Gastrocnemius medialis (tissue), 4 donors: ENCODE measurements at places on chromosomes 16 and 17.

DNA sequence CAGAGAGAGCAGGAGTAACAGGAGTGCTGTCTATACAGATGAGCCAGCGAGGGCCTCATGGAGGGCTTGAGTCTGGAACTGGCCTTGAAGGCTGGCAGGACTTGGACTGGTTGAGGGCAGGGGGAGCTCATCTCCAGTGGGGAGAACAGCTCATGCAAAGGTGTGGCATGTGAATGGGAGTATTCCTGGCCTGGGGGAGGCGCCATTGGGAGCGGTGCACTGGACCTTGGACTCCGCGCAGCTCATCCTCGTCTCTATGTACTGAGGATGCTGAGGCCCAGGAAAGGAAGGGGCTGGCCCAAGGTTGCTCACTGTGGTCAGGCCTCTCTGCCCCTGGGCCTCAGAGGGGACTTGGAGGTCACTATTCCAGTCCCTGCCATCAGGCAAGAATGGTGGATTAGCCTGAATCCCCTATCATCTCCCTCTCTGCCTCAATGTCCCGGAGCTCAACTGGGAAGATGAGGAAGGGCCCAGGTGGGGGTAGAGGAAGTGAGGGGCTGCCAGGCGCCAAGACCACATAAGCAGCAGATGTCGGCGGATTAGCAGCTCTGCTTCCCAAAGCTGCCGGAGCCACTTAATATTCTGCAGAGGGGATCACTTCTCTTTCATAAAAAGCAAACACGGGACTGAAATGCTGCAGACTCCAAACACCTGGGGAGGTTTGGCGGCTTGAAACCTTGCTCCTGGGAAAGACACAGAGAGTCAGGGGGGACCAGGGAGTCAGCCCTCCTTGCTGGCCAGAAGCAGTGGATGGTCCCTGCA lies 88.9 kb downstream of the SDK2 start:
- DNase-seq, result no peak

- DNase-seq, result no peak
Observed at GRCh38 chr16:1066584-1067172, 5.9 kb upstream of the SSTR5 start.

GRCh38 chr17:79934653-79934970 lies 95.4 kb upstream of the CBX4 start:
- DNase-seq, result no peak

DNA sequence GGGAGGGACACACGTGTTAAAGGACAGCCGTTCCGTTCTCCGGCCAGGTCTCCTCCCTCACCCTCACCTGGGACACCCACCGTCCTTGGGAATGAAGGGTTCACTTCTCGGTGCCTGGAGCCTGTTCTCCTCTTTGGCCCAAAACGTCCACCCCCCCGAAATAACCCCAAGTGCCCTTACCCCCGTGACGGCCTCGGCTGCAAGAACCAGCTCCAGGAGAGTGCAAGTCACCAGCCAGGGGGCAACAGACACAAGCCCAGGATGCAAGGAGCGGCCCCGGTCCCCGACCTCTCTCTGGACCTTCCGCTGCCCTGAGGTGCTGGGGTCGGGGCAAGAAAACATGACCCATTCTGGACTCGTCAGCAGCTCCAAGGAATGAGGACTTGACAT lies 20.0 kb upstream of the UBE2I start:
- no peak for DNase-seq

DNA sequence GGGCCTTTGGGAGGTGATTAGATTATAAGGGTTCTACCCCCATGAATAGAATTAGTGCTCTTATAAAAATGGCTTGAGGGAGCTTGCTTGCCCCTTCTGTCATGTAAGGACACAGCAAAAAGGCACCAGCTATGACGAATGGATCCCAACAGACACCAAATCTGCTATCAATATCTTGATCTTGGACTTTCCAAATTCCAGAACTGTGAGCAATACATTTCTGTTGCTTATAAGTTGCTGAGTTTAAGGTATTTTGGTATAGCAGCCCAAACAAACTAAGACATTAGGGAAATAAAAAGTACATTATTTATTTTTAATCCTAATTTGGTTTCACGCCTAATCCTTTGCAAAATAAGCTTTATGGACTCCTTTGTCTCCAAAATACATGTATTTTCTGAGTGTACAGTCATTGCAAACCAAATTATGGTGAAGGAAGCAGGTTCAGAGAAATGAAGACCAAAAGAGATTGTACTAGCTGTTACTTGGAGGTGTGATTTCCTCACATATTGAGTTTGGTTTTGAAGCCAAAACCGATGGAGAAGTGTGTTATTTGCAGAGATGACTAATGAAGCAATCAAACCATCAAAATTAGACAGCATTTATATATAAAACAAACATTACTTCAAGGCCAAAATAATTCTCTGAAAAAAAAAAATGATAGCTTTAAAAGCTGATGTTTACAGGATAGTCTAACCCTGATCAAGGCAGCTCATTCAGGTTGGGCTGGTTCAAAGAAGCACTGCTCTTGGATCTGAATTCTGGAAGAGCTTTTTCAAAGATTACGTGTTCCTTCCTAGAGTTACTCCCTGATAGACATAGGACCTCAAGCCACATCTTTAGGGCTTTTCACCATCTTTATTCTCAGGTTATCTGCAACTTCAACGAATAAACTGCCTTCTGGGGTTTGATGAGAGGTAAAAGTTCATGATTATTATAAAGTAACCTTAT lies 71.6 kb downstream of the MYO1D start:
- DNase-seq, result no peak

DNA sequence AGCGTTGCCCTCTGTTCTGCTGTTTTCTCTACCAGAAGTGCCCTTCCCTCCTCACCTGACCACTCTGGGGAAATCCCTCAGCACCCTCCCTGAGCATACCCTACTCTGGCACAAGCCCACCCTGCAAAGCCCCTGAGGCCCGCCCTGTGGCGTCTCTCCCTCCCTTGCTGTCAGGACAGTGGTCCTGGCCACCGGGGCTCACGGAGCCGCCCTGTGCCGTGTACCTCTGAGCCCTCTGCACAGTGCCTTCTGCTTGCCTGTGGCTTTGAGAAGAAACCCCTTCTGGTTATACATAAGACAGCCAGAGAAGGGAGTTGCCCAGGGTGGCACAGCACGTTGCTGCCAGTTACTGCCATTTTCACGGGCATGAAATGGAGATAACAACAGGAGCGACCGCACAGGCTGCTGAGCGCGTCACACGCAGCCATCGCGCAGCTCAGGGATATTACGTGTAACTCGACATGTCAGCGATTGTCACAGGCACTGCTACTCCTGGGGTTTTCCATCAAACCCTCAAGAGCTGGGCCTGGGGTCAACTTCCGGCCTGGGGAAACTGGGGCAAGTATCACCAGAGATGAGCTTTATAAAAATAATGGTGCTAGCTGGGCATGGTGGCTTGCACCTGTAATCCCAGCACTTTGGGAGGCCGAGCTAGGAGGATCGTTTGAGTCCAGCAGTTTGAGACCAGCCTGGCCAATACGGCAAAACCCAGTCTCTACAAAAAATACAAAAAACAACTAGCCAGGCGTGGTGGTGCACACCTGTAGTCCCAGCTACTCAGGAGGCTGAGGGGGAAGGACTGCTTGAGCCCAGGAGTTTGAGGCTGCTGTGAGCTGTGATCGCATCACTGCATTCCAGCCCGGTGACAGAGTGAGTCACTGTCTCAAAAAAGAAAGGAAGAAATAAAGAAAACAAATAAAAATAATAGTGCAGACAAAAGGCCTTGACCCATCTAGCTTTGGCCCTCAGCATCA lies 14.8 kb downstream of the SCGB1C2 start:
- no peak for DNase-seq

- DNase-seq, result peak; percentile 61
Observed at GRCh38 chr17:2025220-2025621, at the start of gene RTN4RL1. RTN4RL1 (minus strand) TSS chr17:2025334; CDS start chr17:2024865, 469 bp downstream.

- DNase-seq, result no peak
Observed at GRCh38 chr16:17204644-17205043, 266.1 kb downstream of the XYLT1 start.

DNA sequence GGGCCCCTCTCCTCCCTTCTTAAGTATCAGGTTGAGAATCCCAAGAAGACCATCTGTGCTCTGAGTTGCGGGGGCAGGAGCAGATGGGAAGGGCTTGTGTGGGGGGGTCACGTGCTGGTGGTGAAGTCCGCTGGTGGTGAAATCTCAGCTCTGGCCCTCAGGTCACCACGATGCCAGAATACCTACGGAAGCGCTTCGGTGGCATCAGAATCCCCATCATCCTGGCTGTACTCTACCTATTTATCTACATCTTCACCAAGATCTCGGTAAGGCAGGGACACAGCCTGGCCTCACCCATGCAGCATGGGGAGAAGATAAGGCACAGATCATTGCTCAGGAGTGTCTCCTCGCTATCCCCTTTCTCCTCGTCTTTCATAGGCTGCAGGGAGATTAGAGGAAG lies 29.7 kb downstream of the SLC5A11 start:
- no peak for DNase-seq
